Muscle of leg (tissue), 16 donors: ENCODE measurements at places on chromosomes 13 and 19. TPM values are rescaled to one million over a fixed set of nuclear protein-coding genes. Genes with fewer than 3 reads are reported as not detected.

The CNOT3 gene
- 8.3 TPM for total RNA-seq

The SAE1 gene
- 77.6 TPM for total RNA-seq

The SIGLEC14 gene
- total RNA-seq, result 0.58 TPM

The CEACAM8 gene
- 0.04 TPM for total RNA-seq

The ZNF284 gene
- total RNA-seq, result 3.4 TPM

The SIGLEC9 gene
- total RNA-seq, result 0.53 TPM

The TTYH1 gene
- total RNA-seq, result 3.6 TPM

DNA sequence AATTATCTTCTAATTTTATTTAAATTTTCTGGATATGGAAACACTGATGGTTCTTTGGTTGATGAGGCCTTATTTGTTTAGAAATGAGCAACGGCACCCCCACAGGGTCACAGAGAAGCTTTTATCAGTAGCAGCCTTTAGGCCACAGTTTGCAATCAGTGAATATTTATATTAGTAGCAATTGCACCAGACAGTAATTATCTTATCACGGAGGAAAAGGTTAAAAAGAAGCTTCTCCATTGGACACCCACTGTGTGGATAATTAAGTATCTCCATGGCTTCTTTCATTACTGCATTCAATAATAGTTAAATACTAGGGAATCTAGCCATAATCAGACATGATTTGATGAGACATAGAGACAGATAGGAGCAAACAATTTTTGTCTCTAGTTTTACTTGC lies 2099.2 kb upstream of the PCDH20 start:
- H3K4me3 ChIP-seq, result no peak overlapping the region
- no peaks in the 10 kb centered on the region for H3K4me1 ChIP-seq
- no peaks in the 10 kb centered on the region for H3K27me3 ChIP-seq
- no peak for DNase-seq

DNA sequence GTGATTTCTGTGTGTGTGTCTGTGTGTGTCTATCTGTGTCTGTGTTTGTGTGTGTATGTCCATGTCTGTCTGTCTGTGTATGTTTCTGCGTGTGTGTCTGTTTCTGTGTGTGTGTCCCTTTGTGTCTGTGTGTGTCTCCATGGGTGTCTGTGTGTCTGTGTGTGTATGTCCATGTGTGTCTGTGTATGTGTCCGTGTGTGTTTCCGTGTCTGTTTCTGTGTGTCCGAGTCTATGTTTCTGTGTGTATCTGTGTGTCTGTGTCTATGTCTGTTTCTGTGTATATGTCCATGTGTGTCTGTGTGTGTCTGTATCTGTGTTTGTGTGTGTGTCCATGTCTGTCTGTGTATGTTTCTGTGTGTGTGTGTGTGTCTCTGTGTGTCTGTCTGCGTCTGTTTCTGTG lies 276.3 kb upstream of the SOX1 start:
- H3K36me3 ChIP-seq, result no peaks in the 10 kb centered on the region
- H3K4me3 ChIP-seq, result no peak overlapping the region
- no peak overlapping the region for H3K27ac ChIP-seq
- no peak for DNase-seq

GRCh38 chr19:35715355-35715809 lies 2.4 kb upstream of the KMT2B start:
- no peak overlapping the region for H3K27ac ChIP-seq
- DNase-seq, result no peak
- H3K27me3 ChIP-seq, result no peaks in the 10 kb centered on the region
- H3K4me3 ChIP-seq, result no peak overlapping the region
- peaks cover 9% of the 10 kb centered on the region for H3K36me3 ChIP-seq

- H3K27ac ChIP-seq, result no peak overlapping the region
- no peaks in the 10 kb centered on the region for H3K27me3 ChIP-seq
- H3K4me1 ChIP-seq, result no peaks in the 10 kb centered on the region
- no peak overlapping the region for H3K4me3 ChIP-seq
Measured at GRCh38 chr13:97723655-97724054, 229.8 kb upstream of the IPO5 start.

- H3K27me3 ChIP-seq, result no peaks in the 10 kb centered on the region
- H3K27ac ChIP-seq, result no peak overlapping the region
Measured at GRCh38 chr13:68023838-68024581, 793.9 kb upstream of the PCDH9 start.

DNA sequence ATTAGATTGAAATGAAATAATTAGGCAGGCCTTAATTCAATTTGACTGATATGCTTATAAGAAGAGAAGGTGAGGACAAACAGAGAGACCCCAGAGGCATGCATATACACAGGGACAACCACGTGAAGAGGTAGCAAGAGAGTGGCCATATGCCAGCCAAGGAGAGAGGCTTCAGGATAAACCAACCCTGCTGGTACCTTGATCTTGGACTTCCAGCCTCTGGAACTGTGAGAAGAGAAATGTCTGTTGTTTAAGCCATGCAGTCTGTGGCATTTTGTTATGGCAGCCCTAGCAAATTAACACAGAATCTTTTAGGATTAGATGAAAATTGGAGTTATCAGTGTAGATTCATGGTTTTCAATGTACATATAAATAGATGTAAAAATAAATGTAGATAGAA lies 120.1 kb downstream of the KCTD15 start:
- no peaks in the 10 kb centered on the region for H3K36me3 ChIP-seq
- no peak overlapping the region for H3K27ac ChIP-seq
- no peak overlapping the region for H3K4me3 ChIP-seq
- no peak for DNase-seq
- H3K4me1 ChIP-seq, result no peaks in the 10 kb centered on the region
- H3K27me3 ChIP-seq, result no peaks in the 10 kb centered on the region

- no peaks in the 10 kb centered on the region for H3K36me3 ChIP-seq
- no peak for DNase-seq
- no peaks in the 10 kb centered on the region for H3K27me3 ChIP-seq
- H3K4me3 ChIP-seq, result no peak overlapping the region
- H3K4me1 ChIP-seq, result peaks cover 8% of the 10 kb centered on the region
Measured at GRCh38 chr13:37065890-37066526, 6.5 kb upstream of the SUPT20H start.

GRCh38 chr19:38831142-38831605 lies 420 bp downstream of the ECH1 start:
- DNase-seq, result peak; percentile 69
- H3K27ac ChIP-seq, result peak overlapping the region; percentile 81
- H3K27me3 ChIP-seq, result no peaks in the 10 kb centered on the region
- H3K4me3 ChIP-seq, result peak overlapping the region; percentile 61

DNA sequence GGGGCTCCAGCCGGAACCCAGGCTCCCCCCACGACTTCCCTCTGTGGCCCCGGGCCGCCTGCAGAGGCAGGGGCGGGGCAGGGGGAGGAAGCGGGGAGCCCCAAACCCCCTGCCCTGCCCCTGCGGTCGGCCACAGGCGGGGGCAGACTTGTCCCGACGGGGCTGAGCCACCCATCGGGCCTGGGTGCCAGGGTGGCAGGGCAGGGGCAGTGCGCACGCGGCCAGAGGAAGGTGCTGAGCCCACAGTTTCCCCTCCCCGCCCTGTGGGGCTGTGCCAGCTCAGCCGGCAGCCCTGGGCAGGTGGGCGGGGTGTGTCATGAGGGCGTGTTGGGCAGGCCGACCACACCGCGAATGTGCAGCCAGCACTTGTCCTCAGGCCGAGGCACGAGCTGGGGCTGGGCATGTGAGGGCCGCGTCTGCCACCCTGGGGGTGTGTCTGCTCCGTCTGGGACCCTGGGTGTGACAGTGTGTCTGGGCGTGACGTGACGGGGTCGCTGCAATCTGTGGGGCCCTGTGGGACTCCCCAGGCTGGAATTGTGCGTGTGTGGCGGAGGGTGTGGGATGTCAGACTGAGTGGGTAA lies 17.7 kb downstream of the CCDC97 start:
- H3K36me3 ChIP-seq, result peaks cover 19% of the 10 kb centered on the region
- DNase-seq, result peak; percentile 75
- peak overlapping the region; percentile 80 for H3K27ac ChIP-seq
- peaks cover 8% of the 10 kb centered on the region for H3K27me3 ChIP-seq
- peak overlapping the region; percentile 22 for H3K4me3 ChIP-seq
- H3K4me1 ChIP-seq, result peaks cover 73% of the 10 kb centered on the region

DNA sequence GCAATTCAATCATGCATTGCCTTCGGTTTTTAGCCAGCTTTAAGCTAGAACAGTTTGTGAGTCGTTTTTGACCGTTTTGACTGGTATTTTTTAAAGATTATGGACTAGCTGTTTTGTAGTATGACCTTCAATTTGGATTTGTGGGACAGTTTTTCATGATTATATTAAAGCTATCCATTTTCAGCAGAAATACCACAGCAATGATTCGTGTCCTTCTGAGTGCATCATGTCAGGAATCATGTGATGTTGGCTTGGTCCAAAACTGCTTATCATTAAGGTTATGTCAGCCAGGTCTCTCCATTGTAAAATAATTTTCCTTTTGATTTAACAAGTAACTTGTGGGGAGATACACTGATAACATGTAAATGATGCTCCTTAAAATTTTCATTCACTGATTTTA lies 229.0 kb downstream of the POSTN start:
- no peak overlapping the region for H3K4me3 ChIP-seq

DNA sequence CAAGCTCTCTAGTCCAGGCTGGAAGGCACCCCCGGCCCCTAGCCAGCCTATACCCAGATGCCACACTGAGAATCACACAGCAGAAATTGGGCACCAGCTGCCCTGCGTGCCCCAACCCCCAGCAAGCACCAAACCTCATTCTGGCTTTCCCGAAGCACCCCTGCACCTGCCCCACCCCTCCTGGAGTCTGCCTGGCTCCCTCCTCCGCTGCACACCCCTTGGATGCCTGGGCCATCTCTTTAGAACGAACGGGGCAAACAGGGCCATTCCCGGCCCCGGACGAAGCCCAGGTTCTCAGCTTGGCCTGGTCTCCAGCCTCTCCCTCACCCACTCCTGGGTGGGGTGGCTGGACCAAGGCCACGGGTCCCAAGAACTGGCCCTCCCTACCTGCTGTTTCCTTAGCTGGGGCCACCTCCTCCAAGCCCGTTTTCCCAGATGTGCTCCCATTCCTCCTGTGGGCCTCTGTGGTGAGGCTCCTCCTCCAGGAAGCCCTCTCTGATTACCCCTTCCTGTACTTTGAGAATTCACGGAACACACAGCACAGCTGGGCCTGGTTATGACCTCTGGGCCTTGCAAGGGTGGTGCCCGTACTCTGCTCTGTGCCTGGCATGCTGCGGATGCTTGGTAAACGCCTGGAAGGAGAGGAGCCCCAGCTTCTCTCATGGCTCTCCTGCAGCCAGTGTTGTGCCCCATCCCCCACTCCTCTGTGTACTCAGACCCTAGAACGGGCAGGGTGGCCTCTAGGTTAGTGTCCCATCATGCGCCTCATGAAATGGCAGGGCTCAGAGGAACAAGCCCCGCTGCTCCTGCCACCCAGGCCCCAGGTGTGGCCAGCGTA lies 21.4 kb downstream of the CEBPG start:
- H3K4me1 ChIP-seq, result peaks cover 83% of the 10 kb centered on the region
- H3K27me3 ChIP-seq, result no peaks in the 10 kb centered on the region
- H3K27ac ChIP-seq, result no peak overlapping the region
- no peak for DNase-seq
- no peak overlapping the region for H3K4me3 ChIP-seq
- peaks cover 3% of the 10 kb centered on the region for H3K36me3 ChIP-seq

GRCh38 chr19:17107546-17108452 lies 32.2 kb downstream of the MYO9B start:
- no peak overlapping the region for H3K4me3 ChIP-seq
- no peaks in the 10 kb centered on the region for H3K27me3 ChIP-seq
- peak overlapping the region; percentile 7 for H3K27ac ChIP-seq
- H3K36me3 ChIP-seq, result peaks cover 39% of the 10 kb centered on the region
- DNase-seq, result peak; percentile 73
- peaks cover 14% of the 10 kb centered on the region for H3K4me1 ChIP-seq

DNA sequence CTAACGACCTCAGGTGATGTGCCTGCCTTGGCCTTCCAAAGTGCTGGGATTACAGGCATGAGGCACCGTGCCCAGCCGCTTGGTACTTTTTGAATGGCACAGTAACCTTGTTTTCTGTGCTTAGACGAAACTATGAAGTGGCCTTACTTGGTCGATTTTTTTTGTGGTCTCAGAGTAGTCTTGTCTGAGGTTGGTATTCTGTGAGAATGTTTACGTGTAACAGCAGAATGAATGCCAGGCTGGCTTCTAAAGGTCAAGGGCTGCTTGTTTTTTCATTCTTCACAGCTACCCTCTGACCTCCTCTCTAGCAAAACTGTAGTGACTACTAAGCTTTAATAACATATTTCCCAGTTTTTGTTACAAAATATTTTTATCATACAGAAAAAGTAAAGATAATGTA lies 313.3 kb downstream of the GPC6 start:
- H3K4me3 ChIP-seq, result no peak overlapping the region
- no peaks in the 10 kb centered on the region for H3K27me3 ChIP-seq
- no peaks in the 10 kb centered on the region for H3K4me1 ChIP-seq

GRCh38 chr13:30810261-30810701 lies 74.9 kb downstream of the ALOX5AP start:
- no peak overlapping the region for H3K4me3 ChIP-seq
- H3K27me3 ChIP-seq, result no peaks in the 10 kb centered on the region
- H3K36me3 ChIP-seq, result no peaks in the 10 kb centered on the region
- DNase-seq, result no peak
- no peak overlapping the region for H3K27ac ChIP-seq

DNA sequence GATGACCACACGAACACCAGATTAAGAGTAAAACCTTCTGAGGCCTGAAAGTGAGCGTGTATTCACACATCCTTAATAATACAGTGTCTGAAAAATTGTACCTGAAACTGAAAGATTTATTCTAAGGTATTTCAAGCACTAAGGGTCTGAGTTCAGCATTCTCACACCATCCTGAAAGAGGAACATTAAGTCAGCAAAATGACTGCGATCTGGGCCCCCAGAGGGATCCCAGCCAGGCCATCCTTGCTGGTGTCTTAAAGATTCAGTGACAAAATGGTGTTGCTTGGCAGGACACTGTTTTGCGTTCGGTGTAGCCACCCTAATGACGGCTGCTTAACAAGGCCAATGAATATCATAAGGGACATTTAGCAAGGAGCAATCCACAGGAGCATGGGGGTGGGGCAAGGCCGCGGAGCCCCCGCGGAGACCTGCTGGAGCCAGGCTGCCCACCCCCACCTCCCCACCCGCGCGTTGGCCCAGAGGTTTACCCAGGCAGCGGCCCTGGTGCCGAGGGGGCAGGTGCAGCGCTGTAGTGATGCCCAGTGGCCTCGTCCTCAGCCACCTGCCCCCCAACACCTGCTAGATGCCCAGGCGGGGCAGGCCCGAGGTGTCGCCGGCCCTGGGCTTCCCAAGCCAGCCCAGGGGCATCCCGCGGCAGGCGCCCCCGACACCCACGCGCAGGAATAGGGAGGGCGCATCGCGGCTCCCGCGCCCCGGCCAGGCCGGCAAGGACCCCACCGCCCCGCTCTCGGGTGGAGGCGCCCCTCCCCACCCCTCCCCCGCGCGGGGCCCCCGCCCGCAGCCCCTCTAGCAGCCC lies 742 bp downstream of the NALCN start:
- peaks cover 23% of the 10 kb centered on the region for H3K27me3 ChIP-seq
- no peaks in the 10 kb centered on the region for H3K36me3 ChIP-seq
- no peak overlapping the region for H3K4me3 ChIP-seq
- no peak overlapping the region for H3K27ac ChIP-seq
- DNase-seq, result no peak

DNA sequence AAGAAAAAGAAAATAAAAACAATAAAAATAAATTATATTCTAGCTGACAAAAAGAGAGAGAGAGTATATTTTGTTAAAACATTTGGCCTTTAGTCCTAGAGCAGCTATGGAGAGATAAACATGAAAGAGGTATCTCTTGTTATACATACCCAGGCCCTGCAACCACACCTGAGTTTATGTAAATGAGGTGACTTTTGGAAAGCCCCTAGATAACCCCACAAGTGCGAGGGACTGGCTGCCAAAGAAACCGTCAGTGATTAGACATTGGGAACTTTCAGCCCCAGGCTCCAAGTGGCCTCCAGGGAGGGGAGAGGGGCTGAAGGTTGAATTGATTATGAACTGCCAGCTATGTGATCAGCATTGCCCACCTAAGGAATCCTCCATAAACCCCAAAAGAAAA lies 2.1 kb upstream of the NLRP7 start:
- no peak overlapping the region for H3K4me3 ChIP-seq
- no peaks in the 10 kb centered on the region for H3K27me3 ChIP-seq
- no peak overlapping the region for H3K27ac ChIP-seq
- H3K4me1 ChIP-seq, result no peaks in the 10 kb centered on the region
